ENCODE measurements at places on chromosomes 4 and X. TPM values are rescaled to one million over a fixed set of nuclear protein-coding genes. Genes with fewer than 3 reads are reported as not detected.

GRCh38 chrX:15745179-15745578, 7.1 kb downstream of the CA5B start:
- DNase-seq: peak; percentile 79

DNA sequence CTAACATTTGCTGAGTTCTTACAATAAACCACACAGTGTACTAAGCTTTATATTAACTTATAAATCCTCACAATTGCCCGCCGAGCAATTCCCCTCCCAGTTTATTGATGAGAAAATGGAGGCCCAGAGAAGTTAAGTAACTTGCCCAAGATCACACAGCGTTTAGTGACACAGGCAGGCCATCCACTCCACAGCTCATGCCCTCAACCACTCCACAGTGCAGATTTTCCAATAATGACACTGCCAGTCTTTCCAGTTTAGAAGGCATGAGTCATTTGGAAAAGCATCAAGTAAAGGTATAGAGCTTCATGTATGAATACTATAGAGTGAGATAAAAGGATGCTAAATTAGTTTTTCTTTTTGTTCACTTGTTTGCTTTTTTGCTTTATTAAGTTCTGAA, 208.5 kb downstream of the CAMK2D start:
- no peak for DNase-seq

GRCh38 chr4:147822128-147822527, 90.2 kb downstream of the ARHGAP10 start:
- peak; percentile 96 for DNase-seq

GRCh38 chrX:109997786-109998452, 5.0 kb upstream of the TMEM164 start:
- no peak for DNase-seq

DNA sequence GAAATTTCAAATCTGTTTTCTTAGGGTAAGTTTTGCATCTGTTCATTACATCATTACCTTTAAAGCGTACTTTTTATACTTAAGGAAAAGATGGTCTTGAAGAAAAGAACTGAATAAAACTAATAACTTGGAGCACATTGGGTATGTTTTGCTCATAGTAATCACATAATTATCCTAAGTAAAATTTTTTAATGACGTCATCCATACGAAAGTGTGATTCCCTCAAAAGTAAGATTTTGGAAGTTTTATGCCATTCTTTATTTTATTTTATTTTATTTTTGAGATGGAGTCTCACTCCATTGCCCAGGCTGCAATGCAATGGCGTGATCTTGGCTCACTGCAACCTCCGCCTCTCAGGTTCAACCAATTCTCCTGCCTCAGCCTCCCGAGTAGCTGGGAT, 1516.6 kb upstream of the TENM3 start:
- no peak for DNase-seq

DNA sequence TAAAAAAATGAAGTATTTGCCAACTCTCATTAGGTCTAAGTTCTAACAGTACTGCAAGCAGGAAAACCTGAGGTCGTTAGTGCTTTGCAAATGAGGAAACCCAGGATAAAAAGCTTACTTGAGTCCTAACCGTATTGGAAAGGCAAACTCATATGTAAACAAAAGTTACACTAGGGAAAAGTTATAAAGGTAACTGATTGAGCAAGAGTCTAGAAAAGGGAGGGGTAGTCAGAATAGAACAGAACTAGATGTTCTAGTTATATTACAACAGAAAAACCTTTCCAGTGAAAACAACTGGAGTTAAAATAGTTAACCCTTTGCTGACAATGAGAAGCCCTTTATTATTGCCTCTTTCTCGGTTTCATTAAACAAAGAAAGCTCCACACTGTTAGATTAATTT, 66.4 kb upstream of the MAOA start:
- peak; percentile 78 for DNase-seq

DNA sequence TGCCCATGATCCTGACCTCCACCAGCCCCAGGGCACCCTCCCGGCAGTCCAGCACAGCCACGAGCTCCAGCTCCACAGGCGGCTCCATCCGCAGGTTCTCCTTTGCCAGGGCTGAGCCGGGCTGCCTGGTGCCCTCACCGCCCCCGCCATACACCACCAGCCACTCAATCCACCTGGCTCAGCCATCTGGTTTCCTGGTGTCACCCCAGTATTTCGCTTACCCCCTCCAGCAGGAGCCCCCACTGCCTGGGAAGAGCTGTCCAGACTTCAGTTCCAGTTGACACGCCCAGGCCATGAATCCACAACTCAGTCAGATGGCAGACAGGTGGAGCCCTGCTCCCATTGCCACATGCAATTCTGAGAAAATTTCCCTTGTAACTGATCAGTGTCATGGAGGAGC, 3.9 kb downstream of the SHISA3 start:
- DNase-seq: no peak

REPS2 gene
- total RNA-seq: 0.43 TPM

ZFYVE28 gene
- 3.2 TPM for total RNA-seq

SLC6A8 gene
- 12.2 TPM for total RNA-seq

PNCK gene
- total RNA-seq: 0.32 TPM
